Fibroblast of lung (primary cell): ENCODE measurements at places on chromosomes 5 and 9. TPM values are rescaled to one million over a fixed set of nuclear protein-coding genes. Genes with fewer than 3 reads are reported as not detected.

Gene ZNF454
- 3.1 and 3.3 TPM in 2 replicates for total RNA-seq

Gene HAND1
- not detected in 2 replicates for total RNA-seq

Gene PFN3
- not detected in 2 replicates for total RNA-seq

Gene BTNL3
- not detected in 2 replicates for total RNA-seq

- no peak overlapping the region for H3K4me3 ChIP-seq
- H3K36me3 ChIP-seq = no peaks in the 10 kb centered on the region
- DNase-seq = no peak
- H3K4me1 ChIP-seq = no peaks in the 10 kb centered on the region
Measured at GRCh38 chr9:81375187-81376100, 313.9 kb downstream of the TLE1 start.

DNA sequence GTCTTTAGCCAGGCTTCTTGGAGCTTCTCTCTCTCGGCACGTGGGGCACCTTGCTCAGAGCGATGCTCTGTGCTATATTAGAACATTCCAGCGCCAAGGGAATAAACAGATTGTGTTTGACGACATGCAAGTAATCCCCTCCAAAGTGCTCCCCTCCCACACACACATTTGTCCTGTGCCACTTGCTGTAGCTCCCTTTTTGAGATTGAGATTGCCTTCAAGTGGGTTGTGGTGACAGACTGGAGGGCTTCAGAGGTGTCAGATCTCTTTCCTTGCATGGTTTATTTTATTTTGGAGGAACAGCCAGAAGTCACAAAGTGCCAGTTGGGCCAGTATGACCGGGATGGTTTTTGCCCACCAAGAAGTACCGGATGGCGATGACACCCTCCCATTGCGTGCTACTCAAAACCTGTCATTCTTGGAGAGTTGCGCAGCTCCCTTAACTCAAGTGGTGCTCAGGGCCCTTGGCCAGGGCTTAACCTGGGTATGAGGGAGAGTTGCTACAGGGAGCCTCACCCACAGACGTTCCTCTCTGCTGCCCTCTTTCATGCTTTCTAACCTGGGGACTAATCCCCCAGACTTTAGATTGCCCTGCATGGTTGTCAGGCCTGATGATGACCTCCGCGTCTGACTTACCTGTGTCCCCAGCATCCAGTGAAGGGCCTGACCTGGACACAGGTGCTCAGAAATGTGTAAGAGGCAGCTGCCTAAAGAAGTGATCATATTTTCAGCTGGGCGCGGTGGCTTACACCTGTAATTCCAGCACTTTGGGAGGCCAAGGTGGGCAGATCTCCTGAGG lies 18.8 kb upstream of the RPL26L1 start:
- no peaks in the 10 kb centered on the region for H3K27me3 ChIP-seq
- peaks cover 10% of the 10 kb centered on the region for H3K36me3 ChIP-seq
- peaks cover 2% of the 10 kb centered on the region for H3K4me1 ChIP-seq

GRCh38 chr5:137565450-137565849 lies 66.3 kb upstream of the SPOCK1 start:
- no peak overlapping the region for H3K27ac ChIP-seq
- peaks cover 2% of the 10 kb centered on the region for H3K4me1 ChIP-seq
- no peak for DNase-seq

GRCh38 chr5:140321796-140322195 lies 18.9 kb upstream of the PFDN1 start:
- H3K4me3 ChIP-seq = no peak overlapping the region
- H3K27me3 ChIP-seq = no peaks in the 10 kb centered on the region
- H3K27ac ChIP-seq = no peak overlapping the region
- no peaks in the 10 kb centered on the region for H3K36me3 ChIP-seq

DNA sequence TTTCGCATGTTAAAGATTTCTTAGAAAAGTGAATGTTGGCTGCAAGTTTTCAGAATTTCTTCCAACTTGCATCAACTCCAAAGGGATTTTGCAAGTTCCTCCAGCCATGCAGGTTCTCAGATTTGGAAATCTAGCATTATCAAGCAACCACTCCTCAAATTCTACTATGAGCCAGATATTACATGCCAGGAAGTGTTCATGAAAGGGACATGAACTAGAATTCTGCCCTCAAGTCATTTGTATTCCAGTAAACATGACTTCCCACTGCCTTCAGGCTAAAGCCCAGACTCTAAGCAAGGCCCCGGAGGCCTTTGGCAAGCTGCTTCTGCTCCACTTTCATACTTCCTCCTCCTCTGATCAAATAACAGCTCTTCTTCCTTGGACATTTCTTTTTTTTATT lies 111.3 kb upstream of the PAPPA start:
- no peaks in the 10 kb centered on the region for H3K27me3 ChIP-seq
- no peak overlapping the region for H3K27ac ChIP-seq
- H3K4me1 ChIP-seq = no peaks in the 10 kb centered on the region
- H3K4me3 ChIP-seq = no peak overlapping the region

GRCh38 chr5:35026941-35027340 lies 20.8 kb downstream of the AGXT2 start:
- no peaks in the 10 kb centered on the region for H3K4me1 ChIP-seq
- H3K36me3 ChIP-seq = no peaks in the 10 kb centered on the region
- H3K27ac ChIP-seq = no peak overlapping the region
- DNase-seq = no peak

- no peaks in the 10 kb centered on the region for H3K36me3 ChIP-seq
- no peaks in the 10 kb centered on the region for H3K4me1 ChIP-seq
- no peak overlapping the region for H3K27ac ChIP-seq
- no peak for DNase-seq
- H3K4me3 ChIP-seq = no peak overlapping the region
Measured at GRCh38 chr5:2901096-2901495, 149.6 kb upstream of the IRX2 start.

GRCh38 chr9:89219637-89220036 lies 41.0 kb upstream of the SHC3 start:
- H3K36me3 ChIP-seq = no peaks in the 10 kb centered on the region
- no peak for DNase-seq
- H3K4me3 ChIP-seq = no peak overlapping the region

DNA sequence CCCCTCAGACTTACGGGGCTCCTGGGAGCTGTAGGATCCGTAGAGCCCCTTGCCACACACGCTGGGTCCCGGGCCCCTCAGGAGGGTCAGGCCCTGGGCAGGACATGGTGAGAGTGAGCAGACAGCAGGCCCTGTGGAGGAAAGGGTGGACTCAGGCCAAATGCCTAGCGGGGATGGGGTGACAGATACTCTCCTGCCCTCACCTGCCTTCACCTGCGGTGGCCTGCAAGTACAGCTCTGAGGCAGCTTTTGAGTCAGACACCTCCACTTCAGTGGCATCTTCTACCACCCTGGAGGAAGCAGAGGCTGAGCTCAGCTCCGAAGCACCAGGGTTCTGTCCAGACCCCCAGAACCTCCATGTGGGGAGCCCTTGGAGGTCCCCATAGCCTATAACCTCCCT lies 26.2 kb downstream of the SLC35A4 start:
- no peak for DNase-seq
- peaks cover 4% of the 10 kb centered on the region for H3K4me1 ChIP-seq
- no peaks in the 10 kb centered on the region for H3K27me3 ChIP-seq

DNA sequence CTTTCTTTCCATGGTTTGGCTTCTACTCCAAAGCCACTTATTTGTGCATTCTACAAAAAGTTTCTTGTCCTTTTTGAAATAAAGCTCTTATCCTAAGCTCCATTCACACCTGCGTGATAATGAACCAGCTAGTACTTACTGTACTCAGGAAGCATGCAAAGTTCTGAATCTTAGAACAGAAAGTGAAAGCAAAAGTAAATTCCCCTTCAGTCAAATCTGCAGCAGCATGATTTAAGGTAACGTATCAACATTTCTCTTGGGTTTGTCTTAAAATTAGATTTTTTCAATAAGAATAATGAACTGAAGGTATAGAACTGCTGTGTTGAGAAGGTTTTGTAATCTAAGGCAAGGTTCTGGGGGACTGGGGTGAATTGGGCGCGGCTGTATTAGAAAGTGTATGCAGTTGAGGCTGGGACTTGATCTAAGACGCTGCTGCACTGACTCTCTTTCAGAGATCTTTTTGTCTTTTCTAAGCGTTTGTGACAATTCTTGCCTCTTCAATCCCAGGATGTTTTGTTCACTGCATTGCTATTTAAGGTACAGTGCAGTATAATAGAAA lies at the start of gene ERAP2:
Gene ERAP2 (plus strand): TSS at position 209 of the 559 bp plus-strand sequence. CDS start 3,186 bp downstream, outside the sequence.
- H3K4me3 ChIP-seq = peak within 1 kb of the TSS; percentile 86
- H3K27me3 ChIP-seq = no peaks in the 10 kb centered on the region
- H3K4me1 ChIP-seq = peaks cover 7% of the 10 kb centered on the region
- peak; percentile 74 for DNase-seq
- H3K27ac ChIP-seq = peak within 1 kb of the TSS; percentile 84

DNA sequence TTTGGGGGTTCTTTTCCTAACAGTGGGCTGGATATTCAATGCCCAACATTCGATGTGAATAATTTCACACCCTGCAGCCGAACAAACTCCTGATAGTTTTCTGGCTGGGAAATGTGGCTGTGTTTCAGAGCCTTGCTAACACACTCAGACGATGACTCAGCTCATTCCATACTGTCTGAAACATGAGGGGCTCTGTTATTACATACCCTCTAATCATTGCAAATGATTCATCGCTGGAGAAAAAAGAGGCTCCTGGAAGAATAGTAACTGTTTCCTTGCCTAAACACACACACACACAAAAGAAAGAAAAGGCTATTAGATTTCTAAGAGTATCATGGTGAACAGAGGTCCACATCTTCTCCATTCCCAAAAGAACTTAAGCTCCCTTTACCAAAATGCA lies 75.8 kb downstream of the OXCT1 start:
- H3K4me3 ChIP-seq = no peak overlapping the region
- peak overlapping the region; percentile 1 for H3K27ac ChIP-seq
- peaks cover 21% of the 10 kb centered on the region for H3K4me1 ChIP-seq

DNA sequence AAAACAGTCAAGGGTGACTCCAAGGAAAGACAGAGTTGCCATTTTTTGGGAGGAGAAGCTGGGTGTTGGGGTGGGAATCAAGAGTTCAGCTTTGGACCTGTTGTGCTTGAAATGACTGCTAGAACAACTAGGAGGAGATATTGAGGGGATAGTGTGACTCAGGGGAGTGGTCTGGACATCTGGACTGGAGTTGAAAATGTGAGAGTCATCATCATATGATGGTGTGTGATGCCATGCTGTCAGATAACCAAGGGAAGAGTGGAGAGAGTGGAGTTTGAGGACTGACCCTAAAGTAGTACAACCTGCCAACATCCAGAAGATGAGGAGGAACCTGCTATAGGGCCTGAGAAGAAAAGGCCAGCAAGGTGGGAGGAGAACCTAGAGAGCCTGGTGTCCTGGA lies 199.7 kb downstream of the ARHGEF28 start:
- DNase-seq = no peak
- no peaks in the 10 kb centered on the region for H3K27me3 ChIP-seq
- no peak overlapping the region for H3K27ac ChIP-seq
- H3K4me3 ChIP-seq = no peak overlapping the region
- peaks cover 5% of the 10 kb centered on the region for H3K4me1 ChIP-seq
- no peaks in the 10 kb centered on the region for H3K36me3 ChIP-seq

- no peaks in the 10 kb centered on the region for H3K36me3 ChIP-seq
- no peaks in the 10 kb centered on the region for H3K4me1 ChIP-seq
- no peak overlapping the region for H3K27ac ChIP-seq
- DNase-seq = no peak
- no peaks in the 10 kb centered on the region for H3K27me3 ChIP-seq
Measured at GRCh38 chr9:72464857-72465592, 56.4 kb upstream of the TMC1 start.

DNA sequence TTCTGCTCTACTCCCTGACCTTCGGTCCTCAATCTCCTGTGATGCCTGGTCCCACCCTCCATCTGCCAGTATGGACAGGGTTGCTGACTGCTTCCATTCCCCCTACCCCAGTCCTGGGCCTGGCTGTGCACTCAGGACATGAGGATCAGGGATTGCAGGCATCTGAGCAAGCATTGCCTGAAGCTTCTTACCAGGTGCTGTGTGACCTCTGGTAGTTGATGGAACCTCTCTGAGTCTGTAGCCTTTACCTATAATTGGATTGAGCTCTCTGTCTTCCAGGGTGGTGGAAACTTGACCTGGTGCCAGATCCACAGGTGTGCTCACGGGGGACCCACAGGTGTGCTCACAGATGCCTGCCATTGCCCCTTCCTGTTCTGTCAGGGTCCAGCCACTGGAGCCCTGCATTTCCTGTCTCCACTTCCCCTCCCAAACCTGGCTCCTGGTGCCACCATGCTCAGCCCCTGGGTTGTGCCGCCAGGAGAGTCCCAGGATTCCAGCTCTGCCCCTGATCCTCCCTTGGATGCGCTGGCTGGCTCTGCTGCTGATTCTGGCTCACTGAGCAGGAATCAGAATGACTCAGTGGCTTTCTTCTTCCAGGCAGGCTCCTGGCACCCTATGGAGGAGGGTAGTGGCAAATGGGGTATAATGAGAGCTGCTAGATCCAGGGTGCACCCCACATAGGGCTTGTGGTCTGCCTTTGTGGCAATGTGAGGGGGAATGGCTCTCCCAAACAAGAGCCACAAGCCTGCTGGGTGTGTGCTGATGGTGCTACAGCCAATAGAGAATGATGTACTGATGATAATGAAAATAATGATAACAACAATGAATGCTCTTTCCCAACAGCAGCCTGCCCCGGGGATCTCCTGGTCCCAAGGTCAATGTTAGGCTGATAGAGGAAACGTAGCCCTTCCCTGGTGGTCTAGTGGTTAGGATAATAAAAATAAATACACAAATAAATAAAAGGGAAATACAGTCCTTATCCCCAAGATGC lies 35.2 kb upstream of the PSD2 start:
- H3K27ac ChIP-seq = no peak overlapping the region
- peak; percentile 63 for DNase-seq
- H3K4me1 ChIP-seq = no peaks in the 10 kb centered on the region
- H3K4me3 ChIP-seq = no peak overlapping the region
- H3K27me3 ChIP-seq = peaks cover 45% of the 10 kb centered on the region
- no peaks in the 10 kb centered on the region for H3K36me3 ChIP-seq

DNA sequence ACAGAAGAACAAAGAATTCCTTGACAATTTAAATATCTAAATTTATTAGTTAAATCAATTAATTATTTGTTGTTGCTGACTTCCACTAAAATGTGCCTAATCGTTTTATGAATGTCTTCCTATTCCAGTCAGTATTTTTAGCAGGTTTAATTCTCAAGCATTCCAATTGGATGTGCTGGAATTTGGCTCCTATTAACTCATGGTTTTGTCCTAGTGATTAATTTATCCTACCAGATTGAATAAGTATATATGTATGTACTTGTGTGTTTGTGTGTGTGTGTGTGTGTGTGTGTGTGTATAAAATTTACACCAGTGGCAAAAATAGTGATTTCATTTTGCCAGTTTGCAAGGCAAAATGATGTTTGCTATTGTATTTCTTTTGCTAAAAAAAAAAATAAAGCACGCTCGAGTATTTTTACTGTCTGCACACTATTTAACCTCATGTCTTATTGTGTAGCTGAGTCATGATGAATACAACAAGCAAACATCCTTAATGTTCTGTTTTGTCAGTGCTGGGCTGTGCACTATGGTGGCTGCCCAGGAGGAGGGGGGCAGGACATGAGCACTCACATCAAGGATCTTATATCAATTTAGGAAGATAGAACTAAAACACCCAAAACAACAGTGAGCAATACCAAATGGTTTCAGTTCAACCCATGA lies 375.5 kb downstream of the PDE4D start:
- H3K27ac ChIP-seq = no peak overlapping the region
- no peaks in the 10 kb centered on the region for H3K36me3 ChIP-seq
- H3K27me3 ChIP-seq = no peaks in the 10 kb centered on the region
- H3K4me3 ChIP-seq = no peak overlapping the region
